DND-41 (cell line): ENCODE measurements at places on chromosomes 3 and 15.

DNA sequence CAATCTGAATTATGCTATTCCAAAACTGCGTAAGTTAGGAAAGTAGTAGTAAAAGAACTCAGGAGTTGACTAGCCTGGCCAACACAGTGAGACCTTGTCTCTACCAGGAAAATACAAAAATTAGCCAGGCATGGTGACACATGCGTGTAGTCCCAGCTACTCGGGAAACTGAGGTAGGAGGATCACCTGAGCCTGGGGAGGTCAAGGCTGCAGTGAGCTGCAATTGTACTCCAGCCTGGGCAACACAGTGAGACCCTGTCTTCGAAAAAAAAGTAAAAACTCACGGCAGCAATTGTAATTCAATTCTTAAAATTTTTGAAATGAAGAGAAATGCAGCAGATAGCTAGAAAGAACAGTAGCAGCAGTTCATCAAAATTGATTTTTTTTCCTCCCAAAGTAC, 9.7 kb downstream of the GABPB1 start:
- no peak for DNase-seq

DNA sequence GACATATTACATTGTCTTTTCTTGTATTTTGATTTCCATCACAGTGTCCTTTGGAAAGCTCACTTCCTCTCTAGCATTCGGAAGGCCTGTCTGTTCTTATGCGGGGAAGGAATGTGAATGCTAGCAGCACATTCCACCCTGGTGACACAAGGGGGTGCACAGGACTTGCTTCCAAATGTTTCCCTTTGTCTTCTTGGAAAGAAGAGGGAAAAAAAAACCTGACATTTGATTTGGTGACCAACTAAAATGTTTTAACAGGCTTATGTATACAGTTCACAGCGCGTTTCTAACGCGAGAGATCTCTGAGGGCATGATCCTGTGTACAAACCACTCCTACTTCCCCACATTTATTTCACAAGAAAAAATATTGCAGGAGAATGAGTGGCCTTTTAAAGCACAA, 107.6 kb upstream of the FXR1 start:
- no peak for DNase-seq

DNA sequence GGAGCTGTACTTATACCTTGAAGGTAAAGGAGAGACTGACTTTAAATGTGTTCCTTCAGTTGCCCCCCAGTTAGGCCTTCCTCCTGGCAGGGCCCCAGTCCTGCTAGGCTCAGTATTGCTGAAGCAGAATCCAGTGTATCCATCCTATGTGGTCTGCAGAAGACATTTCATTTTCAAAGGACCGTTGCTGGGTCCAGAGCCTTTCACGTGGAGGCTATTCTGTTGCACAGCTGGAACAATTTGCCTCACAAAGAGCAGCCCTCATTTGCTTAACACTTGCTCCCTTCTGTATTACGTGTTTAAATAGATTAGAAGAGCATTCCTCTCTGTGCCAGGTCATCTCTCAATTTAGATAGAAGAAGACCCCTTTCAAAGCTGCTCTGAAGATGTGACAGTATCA, 78.9 kb upstream of the CFAP20DC start:
- DNase-seq, result no peak

DNA sequence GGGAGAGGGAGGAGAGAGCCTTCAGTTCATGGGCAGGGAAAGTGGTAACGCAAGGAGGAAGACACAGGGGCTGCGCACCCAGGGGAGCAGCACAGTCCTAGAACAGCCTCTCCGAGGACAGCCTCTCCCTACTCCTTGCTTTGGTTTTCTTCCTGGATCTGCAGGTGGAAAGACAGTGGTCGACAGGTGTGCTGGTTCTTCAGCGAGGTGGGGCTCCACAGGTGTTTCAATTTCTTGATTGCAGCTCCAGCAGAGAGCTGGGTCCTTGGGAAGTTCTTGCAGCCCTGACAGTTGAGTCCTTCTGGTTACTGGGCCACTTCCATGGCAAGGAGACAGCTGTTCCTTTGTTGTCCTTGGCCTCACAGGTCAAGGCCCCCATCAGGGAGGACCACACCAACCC, 220.7 kb upstream of the NR2F2 start:
- no peak for DNase-seq

DNA sequence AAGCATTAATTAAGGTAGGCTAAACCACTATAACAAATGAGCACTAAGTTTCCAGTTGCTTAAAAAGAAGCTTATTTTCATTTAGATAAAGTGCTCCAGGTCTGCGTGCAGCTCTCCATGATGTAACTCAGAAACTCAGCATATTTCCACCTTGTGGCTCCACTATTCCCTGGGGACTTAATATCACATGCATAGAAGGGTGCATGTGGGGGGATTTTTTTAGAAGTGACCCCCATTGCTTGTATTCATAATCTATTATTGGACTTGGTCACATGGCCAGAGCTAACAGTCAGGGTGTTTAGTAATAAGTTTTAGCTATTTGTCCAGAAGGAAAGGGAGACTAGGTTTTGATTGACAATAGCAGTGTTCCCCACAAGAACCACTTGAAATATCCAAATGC, 86.8 kb downstream of the TMCO5A start:
- no peak for DNase-seq
